Activated CD8-positive, alpha-beta T cell treated with anti-CD3 and anti-CD28 coated beads for 36 hours (primary cell): ENCODE measurements at places on chromosomes 3 and 15. TPM values are rescaled to one million over a fixed set of nuclear protein-coding genes. Genes with fewer than 3 reads are reported as not detected.

The ISL2 gene
- not detected for total RNA-seq

The EHHADH gene
- total RNA-seq, result 5.0 TPM

The TRPM1 gene
- not detected for total RNA-seq

The RTP1 gene
- not detected for total RNA-seq

The MKRN3 gene
- total RNA-seq, result 1.3 TPM

The ARPP21 gene
- not detected for total RNA-seq

The RAD18 gene
- total RNA-seq, result 47.4 TPM

The CD200R1 gene
- 1.4 TPM for total RNA-seq

The MED12L gene
- 3.4 TPM for total RNA-seq

The TIPIN gene
- total RNA-seq, result 50.1 TPM

The IL16 gene
- total RNA-seq, result 138 TPM

The PFKFB4 gene
- total RNA-seq, result 94.0 TPM

The TJP1 gene
- not detected for total RNA-seq

The MYZAP gene
- not detected for total RNA-seq

The SLC35A5 gene
- 15.3 TPM for total RNA-seq

The SPTBN5 gene
- 0.11 TPM for total RNA-seq

The FLNB gene
- total RNA-seq, result 28.4 TPM

- no peaks in the 10 kb centered on the region for H3K27me3 ChIP-seq
- peaks cover 28% of the 10 kb centered on the region for H3K4me1 ChIP-seq
- H3K4me3 ChIP-seq, result no peak overlapping the region
- no peak overlapping the region for H3K27ac ChIP-seq
- peak; percentile 11 for DNase-seq
Measured at GRCh38 chr3:190577225-190577624, 63.3 kb downstream of the IL1RAP start.

DNA sequence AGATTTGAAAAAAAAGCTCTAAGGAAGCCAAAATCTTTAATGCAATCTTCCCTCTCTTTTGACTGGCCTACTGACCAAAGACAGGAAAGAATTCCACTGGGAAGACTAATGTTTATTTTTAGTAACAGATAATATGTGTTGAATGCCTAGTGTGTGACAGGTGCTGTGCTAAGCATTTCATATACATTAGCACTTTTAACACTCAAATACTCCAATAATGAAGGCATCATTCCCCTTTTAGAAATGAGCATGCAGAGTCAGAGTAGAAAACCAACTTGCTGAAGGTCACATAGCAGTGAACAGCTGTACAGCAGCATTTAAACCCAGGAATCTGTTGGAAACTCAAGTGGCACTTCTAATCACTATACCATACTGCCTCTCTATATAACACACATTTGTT, 170.6 kb downstream of the MINAR1 start:
- DNase-seq, result no peak
- no peaks in the 10 kb centered on the region for H3K4me1 ChIP-seq
- no peaks in the 10 kb centered on the region for H3K36me3 ChIP-seq
- H3K4me3 ChIP-seq, result no peak overlapping the region
- no peak overlapping the region for H3K27ac ChIP-seq
- peaks cover 12% of the 10 kb centered on the region for H3K27me3 ChIP-seq

DNA sequence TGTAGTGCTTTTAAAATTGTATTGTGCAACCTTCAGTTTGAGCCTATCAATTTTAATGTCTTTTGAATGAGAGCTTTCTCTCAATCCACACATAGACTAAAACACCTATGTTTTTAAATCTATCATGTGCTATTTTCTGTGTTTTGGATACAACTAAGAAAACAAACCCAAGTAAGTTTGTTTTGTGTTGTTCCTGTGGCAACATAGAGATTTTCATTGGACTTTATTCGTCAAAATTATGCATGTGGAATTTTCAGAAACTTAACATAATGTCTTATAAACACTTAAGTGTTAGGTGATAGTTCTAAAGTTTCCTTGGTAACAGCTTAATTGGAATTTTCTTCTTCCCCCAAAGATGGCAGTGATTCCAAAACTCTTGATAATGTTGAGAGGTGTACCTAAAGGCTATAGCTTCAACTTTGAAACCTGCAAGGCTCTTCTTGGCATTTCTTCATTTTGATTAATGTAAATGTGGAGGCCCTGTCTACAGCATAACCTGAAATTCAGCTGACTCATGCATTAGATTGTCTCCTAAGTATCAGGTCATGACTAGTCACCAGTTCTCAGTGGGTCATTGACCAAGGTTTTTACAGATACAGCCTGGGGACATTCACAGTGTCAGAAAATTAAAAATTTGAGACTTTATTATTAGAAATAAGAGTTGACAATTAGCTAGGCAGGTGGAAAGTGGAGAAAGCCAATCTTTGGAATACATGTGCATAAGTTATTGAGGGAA, 44.4 kb downstream of the COL6A5 start:
- no peak overlapping the region for H3K4me3 ChIP-seq
- H3K27me3 ChIP-seq, result peaks cover 6% of the 10 kb centered on the region
- H3K4me1 ChIP-seq, result no peaks in the 10 kb centered on the region
- H3K36me3 ChIP-seq, result no peaks in the 10 kb centered on the region
- no peak for DNase-seq
- H3K27ac ChIP-seq, result no peak overlapping the region

- H3K4me3 ChIP-seq, result no peak overlapping the region
- no peaks in the 10 kb centered on the region for H3K36me3 ChIP-seq
- no peaks in the 10 kb centered on the region for H3K27me3 ChIP-seq
Measured at GRCh38 chr15:88006146-88006545, 250.4 kb downstream of the NTRK3 start.

GRCh38 chr3:127170814-127171213, 22.1 kb upstream of the PRR23E start:
- no peak for DNase-seq
- H3K4me1 ChIP-seq, result no peaks in the 10 kb centered on the region
- no peaks in the 10 kb centered on the region for H3K36me3 ChIP-seq
- no peak overlapping the region for H3K4me3 ChIP-seq
- H3K27me3 ChIP-seq, result peaks cover 12% of the 10 kb centered on the region

DNA sequence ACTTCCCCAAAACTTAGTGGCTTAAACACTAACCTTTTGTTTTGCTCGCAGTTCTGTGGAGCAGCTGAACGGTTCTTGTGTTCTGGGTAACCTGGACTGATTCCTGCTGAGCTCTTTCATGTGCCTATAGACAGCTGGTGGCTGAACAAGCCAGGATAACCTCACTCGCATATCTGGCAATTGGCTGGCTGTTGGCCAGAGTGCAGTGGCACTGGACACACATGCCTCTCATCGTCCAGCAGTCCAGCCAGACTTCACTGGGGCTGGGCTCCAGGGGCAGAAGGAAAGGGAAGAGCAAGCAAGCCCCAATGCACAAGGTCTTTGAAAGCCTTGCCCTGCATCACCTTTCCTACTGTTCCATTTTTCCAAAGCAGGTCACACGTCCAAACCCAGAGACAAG, 53.6 kb upstream of the GATA2 start:
- no peak for DNase-seq
- no peak overlapping the region for H3K4me3 ChIP-seq
- H3K27ac ChIP-seq, result no peak overlapping the region
- no peaks in the 10 kb centered on the region for H3K4me1 ChIP-seq
- H3K27me3 ChIP-seq, result peaks cover 10% of the 10 kb centered on the region

GRCh38 chr3:153372326-153372725, 210.3 kb downstream of the RAP2B start:
- H3K27ac ChIP-seq, result no peak overlapping the region
- no peaks in the 10 kb centered on the region for H3K36me3 ChIP-seq
- H3K27me3 ChIP-seq, result no peaks in the 10 kb centered on the region
- H3K4me1 ChIP-seq, result no peaks in the 10 kb centered on the region
- no peak overlapping the region for H3K4me3 ChIP-seq

GRCh38 chr3:100333970-100334487, 528 bp upstream of the NIT2 start:
- H3K4me3 ChIP-seq, result peak overlapping the region; percentile 85
- H3K27ac ChIP-seq, result peak overlapping the region; percentile 72
- peak; percentile 40 for DNase-seq
- peaks cover 15% of the 10 kb centered on the region for H3K4me1 ChIP-seq
- peaks cover 7% of the 10 kb centered on the region for H3K36me3 ChIP-seq
- no peaks in the 10 kb centered on the region for H3K27me3 ChIP-seq

DNA sequence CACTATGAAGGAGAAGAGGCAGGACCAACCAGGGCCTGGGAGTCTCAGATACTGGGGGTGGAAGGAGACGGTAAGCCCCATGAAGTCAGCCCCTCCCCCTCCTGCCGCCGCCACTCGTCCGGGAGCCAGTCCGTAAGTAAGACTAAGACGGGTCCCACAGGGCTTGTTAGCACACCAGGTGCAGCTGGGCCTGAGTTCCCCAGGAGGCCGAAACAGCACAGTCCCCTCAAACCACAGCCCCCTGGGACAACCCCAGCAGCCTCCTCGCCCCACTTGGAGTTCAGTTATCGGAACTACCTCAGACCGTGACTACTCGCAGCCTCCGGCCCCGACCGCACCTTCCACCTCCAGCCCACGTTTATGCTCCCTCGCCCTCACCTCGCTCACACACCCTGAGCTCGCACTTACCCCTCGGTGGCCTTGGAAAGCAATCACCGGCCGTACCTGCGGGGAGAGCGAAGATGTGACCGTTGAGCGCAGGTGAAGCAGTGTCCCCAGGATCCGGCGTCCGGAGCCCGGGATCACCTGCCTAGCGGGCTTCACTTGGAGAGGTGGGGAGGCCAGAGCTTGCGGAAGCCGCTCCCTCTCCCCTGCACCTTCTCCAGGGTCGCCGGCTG, 557 bp downstream of the ELL3 start:
- H3K27me3 ChIP-seq, result no peaks in the 10 kb centered on the region
- H3K4me3 ChIP-seq, result peak overlapping the region; percentile 80
- DNase-seq, result peak; percentile 62
- peaks cover 33% of the 10 kb centered on the region for H3K36me3 ChIP-seq
- H3K27ac ChIP-seq, result peak overlapping the region; percentile 95
- peaks cover 29% of the 10 kb centered on the region for H3K4me1 ChIP-seq

- peaks cover 18% of the 10 kb centered on the region for H3K36me3 ChIP-seq
- DNase-seq, result no peak
- no peak overlapping the region for H3K4me3 ChIP-seq
- no peaks in the 10 kb centered on the region for H3K4me1 ChIP-seq
Measured at GRCh38 chr15:70045045-70045444, 52.7 kb downstream of the TLE3 start.

- H3K36me3 ChIP-seq, result no peaks in the 10 kb centered on the region
- H3K4me1 ChIP-seq, result peaks cover 3% of the 10 kb centered on the region
- no peak overlapping the region for H3K27ac ChIP-seq
- H3K27me3 ChIP-seq, result no peaks in the 10 kb centered on the region
- H3K4me3 ChIP-seq, result no peak overlapping the region
- DNase-seq, result no peak
Measured at GRCh38 chr3:27340534-27340933, 28.6 kb downstream of the NEK10 start.

- H3K36me3 ChIP-seq, result peaks cover 49% of the 10 kb centered on the region
- H3K4me1 ChIP-seq, result peaks cover 5% of the 10 kb centered on the region
- DNase-seq, result no peak
- no peak overlapping the region for H3K4me3 ChIP-seq
Measured at GRCh38 chr15:67199881-67200763, 54.3 kb downstream of the AAGAB start.

- H3K27ac ChIP-seq, result no peak overlapping the region
- peaks cover 4% of the 10 kb centered on the region for H3K4me1 ChIP-seq
- peaks cover 5% of the 10 kb centered on the region for H3K27me3 ChIP-seq
- no peak overlapping the region for H3K4me3 ChIP-seq
- no peaks in the 10 kb centered on the region for H3K36me3 ChIP-seq
- peak; percentile 9 for DNase-seq
Measured at GRCh38 chr3:33883951-33884561, 85.6 kb downstream of the PDCD6IP start.

- no peaks in the 10 kb centered on the region for H3K36me3 ChIP-seq
- no peak for DNase-seq
- no peak overlapping the region for H3K27ac ChIP-seq
- H3K4me1 ChIP-seq, result no peaks in the 10 kb centered on the region
- no peaks in the 10 kb centered on the region for H3K27me3 ChIP-seq
- no peak overlapping the region for H3K4me3 ChIP-seq
Measured at GRCh38 chr15:48510976-48511375, 134.5 kb downstream of the FBN1 start.

- peak overlapping the region; percentile 72 for H3K4me3 ChIP-seq
- H3K27me3 ChIP-seq, result peaks cover 3% of the 10 kb centered on the region
- H3K36me3 ChIP-seq, result no peaks in the 10 kb centered on the region
- peaks cover 11% of the 10 kb centered on the region for H3K4me1 ChIP-seq
- DNase-seq, result no peak
Measured at GRCh38 chr3:27680517-27681246, 41.4 kb downstream of the EOMES start.

DNA sequence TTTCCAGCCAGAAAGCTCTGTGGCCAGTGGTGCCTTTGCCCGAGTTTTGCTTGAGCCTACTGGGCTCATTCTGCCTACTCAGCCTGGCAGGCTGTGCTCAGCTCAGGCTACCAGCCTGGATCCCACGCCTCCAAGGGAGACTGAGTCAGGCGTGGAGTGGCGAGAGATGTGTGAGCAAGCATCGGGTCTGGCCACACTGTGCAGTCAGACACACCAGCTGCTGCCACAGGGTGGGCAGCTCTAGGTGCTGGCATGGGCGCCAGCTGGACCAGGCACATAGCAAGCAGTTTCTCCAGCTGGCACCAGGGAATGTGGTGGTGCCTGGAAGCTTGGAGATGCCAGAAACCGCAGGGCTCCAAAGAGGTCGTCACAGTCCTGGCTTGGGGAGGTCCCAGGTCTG, 498.5 kb upstream of the CNTN4 start:
- H3K27ac ChIP-seq, result no peak overlapping the region
- H3K36me3 ChIP-seq, result no peaks in the 10 kb centered on the region
- H3K4me3 ChIP-seq, result no peak overlapping the region

- H3K36me3 ChIP-seq, result no peaks in the 10 kb centered on the region
- peaks cover 8% of the 10 kb centered on the region for H3K27me3 ChIP-seq
- H3K4me3 ChIP-seq, result no peak overlapping the region
- DNase-seq, result no peak
- no peaks in the 10 kb centered on the region for H3K4me1 ChIP-seq
- no peak overlapping the region for H3K27ac ChIP-seq
Measured at GRCh38 chr3:41031401-41031800, 167.9 kb upstream of the CTNNB1 start.

GRCh38 chr3:25910997-25911396, 121.1 kb downstream of the OXSM start:
- peaks cover 3% of the 10 kb centered on the region for H3K27me3 ChIP-seq
- H3K27ac ChIP-seq, result no peak overlapping the region
- peaks cover 5% of the 10 kb centered on the region for H3K4me1 ChIP-seq
- no peak overlapping the region for H3K4me3 ChIP-seq
- peak; percentile 79 for DNase-seq
- H3K36me3 ChIP-seq, result no peaks in the 10 kb centered on the region
